ENCODE measurements at places on chromosomes 2 and 18.
A peak's percentile ranks its signal among the peaks of the same experiment; 100 is the strongest.

- no peak for DNase-seq
Measured at GRCh38 chr2:25548601-25549000, 124.8 kb downstream of the DTNB start.

- DNase-seq = no peak
Measured at GRCh38 chr2:63700271-63700670, 111.5 kb downstream of the MDH1 start.

- DNase-seq = no peak
Measured at GRCh38 chr18:24762511-24762910, 302.1 kb downstream of the HRH4 start.

DNA sequence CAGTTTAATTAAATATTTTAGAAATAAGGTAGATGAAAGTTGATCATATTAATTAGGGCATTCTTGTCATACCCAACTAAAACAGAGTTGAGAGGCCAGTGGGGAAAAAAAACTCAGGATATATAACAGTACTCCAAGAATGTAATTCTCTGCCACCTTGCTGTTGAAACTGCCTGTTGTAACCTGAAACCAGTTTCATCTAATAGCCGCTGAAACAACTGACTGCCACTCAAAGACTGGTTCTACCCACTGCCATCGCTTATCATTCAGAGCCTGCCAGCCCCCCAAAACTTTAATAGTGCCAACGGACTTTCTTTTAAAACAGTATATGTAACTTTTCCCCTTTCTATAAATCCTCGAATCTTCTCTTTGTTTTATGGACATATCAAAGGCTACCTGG, 37.7 kb upstream of the FSIP2 start:
- no peak for DNase-seq

- no peak for DNase-seq
Measured at GRCh38 chr2:46216213-46216612, 81.0 kb upstream of the EPAS1 start.

DNA sequence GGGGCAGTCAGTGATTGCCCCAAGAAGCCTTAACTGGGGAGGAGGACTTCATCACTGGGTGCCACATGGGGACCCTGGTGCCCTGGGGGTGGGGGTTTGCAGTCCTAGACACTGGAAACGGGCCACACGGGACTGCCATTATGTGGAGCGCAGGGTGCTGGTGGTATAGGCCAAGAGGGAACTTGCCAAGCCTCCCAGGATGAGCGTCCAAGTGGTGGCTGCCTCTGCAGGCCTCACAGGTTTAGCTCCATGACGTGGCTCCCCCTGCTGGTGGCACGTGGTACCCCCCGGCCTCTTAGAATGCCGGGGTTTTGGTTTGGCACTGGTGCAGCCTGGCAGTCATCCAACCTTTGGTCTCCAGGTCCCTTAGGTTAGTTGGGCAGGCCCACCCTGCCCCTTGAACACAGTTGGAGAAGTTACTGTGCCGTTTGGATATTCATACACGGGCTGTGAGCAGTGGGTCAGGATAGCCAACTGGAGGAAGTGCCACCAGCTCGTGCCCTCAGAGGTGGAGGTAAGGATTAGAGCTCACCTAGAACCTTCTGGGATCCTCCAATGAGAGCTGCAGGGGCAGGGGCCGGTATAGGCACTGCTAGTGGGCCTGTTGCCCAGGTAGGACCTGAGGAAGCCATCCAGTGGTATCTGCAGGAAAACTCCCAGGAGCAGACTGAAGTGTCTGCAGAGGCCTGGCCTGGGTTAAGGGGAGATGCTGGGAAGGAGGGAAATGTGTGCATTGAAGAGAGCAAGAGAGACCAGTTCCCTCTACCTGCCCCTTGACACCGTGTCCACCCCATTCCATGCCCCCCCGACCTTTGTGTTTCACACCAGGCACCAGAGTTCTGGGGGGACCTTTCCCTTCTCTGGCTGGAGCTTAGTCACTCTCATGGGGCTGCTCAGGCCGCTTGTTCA, 5.7 kb downstream of the PTMA start:
- peak; percentile 96 for DNase-seq

DNA sequence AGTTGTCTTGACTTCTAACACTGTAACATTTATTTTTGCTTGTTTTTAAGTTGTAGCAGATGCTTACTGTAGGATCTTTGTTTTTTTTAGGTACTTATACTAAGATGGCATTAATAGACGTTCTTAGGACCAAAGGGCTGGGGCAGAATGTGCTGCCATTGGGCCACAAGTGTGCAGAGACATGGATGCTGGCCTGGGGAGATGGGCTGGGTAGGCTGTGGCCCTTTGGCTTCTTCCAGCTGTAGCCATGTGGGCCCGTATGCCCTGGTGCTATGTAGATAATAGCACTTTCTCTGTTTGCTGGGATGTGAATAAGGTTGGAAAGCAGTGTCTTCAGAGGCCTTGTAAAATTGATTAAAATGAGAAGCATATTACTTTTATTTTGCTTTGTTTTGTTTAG, 18.8 kb downstream of the RAB31 start:
- DNase-seq = no peak

GRCh38 chr2:57890464-57890863, 156.1 kb upstream of the VRK2 start:
- no peak for DNase-seq

DNA sequence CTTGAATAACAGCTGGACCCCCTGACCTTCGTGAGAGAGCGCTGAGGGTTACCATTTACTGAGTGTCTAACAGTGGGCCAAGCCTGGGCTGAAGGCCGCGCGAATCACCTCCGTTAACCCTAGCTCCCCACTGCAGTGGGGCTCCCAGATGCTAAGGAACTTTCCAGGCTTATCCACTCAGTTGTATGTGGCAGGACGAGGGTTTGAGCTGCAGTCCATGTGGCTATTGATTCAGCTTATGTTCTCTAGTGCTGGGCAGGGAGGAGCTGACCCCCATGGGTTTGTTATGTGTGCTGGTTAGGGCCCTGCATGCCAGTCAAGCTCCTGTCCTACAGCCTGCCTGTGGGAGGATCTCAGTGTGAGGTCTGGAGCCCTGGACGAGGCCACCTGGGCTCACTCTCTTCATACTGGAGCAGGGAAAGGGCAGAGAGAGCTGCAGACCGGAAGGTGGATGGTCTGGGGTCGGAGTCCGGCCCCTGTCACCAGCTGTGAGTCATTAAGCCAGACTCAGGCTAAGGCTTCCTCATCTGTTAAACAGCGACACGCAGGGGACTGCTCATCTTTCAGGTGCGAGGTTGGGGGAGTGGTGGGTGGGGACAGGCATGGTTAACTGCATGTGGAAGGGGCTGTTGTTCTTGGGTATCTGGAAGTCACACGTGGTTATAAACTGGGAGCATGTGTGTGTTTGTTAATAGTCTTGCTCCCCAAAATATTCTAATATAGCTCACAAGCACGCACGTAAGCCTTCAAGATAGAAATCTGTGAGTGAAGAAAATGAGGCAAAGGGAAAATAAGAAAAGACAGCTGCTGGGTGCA, 6.6 kb downstream of the PSD4 start:
- DNase-seq = no peak

GRCh38 chr2:112077814-112078213, 22.7 kb downstream of the TMEM87B start:
- no peak for DNase-seq

- DNase-seq = peak; percentile 13
Measured at GRCh38 chr2:240925568-240926515, 19.7 kb downstream of the CROCC2 start.

DNA sequence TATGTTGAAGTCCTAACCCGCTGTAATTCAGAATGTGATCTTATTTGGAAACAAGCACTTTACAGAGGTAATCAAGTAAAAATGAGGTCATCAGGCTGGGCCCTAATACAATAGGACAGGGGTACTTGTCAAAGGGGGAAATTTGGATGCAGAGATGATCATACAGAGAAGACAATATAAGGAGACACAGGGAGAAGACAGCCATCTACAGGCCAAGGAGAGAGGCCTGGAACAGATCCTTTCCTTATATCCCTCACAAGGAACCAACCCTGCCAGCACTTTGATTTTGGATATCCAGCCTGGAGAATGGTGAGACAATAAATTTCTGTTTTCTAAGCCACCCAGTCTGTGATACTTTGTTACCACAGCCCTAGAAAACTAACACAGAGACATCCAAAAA, 104.3 kb downstream of the METTL4 start:
- DNase-seq = no peak

- no peak for DNase-seq
Measured at GRCh38 chr2:108106731-108107130, 120.4 kb downstream of the SLC5A7 start.

- no peak for DNase-seq
Measured at GRCh38 chr2:151882786-151883445, 54.7 kb upstream of the ARL5A start.

- DNase-seq = no peak
Measured at GRCh38 chr2:129936334-129936934, 43.0 kb upstream of the RAB6C start.

DNA sequence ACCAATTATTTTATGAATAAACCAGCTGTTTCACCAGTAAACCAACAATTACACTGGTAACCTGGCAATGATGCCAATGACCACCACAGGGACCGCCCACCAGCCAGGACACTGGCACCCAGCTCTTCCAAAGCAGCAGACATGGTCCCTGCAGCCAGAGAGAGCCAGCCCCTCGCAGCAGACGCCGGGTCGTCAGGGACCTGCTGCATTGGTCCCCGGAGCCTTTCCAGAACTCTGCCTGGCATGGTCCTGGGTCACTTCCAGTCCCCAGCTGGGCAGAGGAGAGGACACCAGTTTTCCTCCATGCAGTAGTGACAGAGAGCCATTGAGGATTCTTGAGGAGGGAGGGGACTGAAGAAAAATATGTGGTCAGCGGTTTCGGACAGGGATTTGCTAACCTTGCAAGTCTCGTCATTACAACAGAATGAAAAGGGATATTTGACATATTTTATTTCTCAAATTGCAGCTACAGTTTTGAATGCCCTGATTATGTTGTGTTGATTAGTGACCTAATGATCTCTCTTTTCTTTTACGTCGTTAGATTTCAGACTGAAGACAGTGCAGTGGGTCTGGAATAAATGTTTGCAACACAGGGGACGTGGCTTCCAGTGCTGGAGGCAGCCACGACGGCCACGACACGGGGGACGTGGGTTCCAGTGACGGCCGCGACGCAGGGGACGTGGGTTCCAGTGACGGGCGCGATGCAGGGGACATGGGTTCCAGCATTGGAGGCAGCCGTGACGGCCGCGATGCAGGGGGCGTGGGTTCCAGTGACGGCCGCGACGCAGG, 154.5 kb downstream of the TPO start:
- DNase-seq = no peak

- no peak for DNase-seq
Measured at GRCh38 chr2:181890271-181890670, 1.3 kb upstream of the ITPRID2 start.

GRCh38 chr2:219002395-219003266, 9.4 kb upstream of the CRYBA2 start:
- DNase-seq = peak; percentile 75

DNA sequence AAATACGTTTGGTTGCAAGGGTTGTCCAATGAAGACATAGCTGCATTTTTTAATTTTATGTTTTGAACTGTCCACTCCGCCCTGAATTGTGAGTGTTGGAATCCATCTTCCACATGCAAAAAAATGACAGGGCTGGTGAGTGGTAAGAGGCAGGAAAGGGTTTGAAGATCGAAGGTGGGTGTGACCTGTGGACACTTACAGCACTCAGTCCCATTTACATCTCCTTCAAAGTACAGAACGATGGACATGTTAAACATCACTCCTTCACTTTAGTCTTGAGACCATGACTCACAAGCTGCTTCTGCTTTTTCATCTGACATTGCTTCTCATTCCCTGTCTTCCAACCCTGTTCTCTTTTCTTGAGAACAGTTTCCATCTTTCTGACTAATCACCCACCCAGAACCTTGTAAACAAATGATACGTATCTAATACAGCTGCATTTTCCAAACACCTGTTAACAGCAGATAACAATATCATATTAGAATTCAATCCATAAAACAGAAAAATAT, 179.3 kb downstream of the ZNF516 start:
- no peak for DNase-seq

DNA sequence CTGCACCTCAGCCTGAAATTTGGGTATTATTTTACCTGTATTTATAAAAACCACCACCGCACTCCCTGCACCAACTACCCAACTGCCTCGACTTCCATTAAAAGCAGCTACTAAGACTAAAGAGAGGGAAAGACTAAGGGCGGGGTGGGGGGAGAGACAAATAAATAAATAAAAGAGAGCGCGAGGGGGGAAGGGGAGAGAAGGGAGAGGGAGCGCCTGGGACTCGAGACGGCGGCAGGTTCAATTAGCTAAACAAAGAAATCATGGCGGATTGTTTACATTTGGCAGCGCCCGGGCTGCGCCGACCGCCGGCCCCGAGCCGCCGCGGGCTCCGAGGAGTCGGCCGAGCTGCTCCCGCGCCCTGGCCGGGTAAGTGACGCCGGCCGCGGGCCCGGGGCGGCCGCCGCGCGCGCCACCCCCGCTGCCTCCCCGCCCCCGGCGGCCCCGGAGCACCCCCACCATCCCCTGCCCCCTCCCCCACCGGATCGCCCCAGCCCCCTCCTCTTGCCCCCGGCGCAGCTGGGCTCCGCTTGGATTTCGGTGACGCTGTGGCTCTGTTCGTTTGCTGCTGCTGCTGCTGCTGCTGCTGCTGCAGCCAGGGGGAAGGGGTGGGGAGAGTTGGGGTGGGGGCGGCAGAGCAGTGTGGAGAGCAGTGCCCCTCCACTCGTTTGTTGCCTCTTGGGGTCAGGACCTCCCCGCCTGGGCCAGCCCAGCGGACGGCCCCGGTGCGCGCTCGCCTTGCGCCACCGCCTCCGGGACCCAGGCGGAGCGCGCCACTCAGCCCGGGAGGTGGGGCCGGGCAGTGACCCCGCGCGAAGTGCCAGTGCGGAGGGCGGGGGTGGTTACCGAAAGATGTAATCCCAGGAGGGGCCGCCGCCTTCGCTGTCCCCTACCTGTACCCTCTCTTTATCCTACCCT, 187.2 kb upstream of the FANCL start:
- no peak for DNase-seq

- DNase-seq = no peak
Measured at GRCh38 chr2:204880928-204881327, 335.7 kb downstream of the PARD3B start.

GRCh38 chr18:62799977-62800376, 84.6 kb downstream of the PHLPP1 start:
- DNase-seq = no peak

GRCh38 chr2:176136374-176137251, 7.1 kb downstream of the HOXD8 start:
- DNase-seq = no peak

Measured in stimulated activated CD8-positive, alpha-beta memory T cell treated with anti-CD3 and anti-CD28 coated beads, Interleukin-4, amount 100 ng/mL, for 48 hours (primary cell).